ENCODE measurements at places on chromosomes 12 and 14.

- no peak for DNase-seq
These were observed 167.5 kb upstream of the SRRM4 start for GRCh38 chr12:118813778-118814357.

DNA sequence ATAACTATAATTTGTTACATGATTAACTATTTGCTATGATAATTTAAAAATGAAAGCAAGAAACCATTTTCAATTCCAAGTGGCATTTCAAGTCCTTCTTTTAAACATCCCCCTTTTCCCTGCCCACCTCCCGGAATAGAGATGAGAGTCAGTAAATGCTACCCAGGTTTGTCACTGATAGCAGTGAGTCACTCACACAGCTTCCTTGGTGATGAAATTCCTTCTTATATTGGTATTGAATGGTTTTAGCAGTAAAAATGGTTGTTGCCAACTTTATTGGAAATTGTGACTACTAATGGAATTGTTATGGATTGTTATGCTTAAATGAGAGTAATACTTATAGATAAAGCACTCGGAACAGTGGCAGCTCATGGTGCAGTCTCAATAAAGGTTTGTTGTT lies 90.5 kb downstream of the PPM1A start:
- DNase-seq = no peak

- DNase-seq = no peak
These were observed 40.8 kb downstream of the CCDC88C start for GRCh38 chr14:91376547-91377477.

DNA sequence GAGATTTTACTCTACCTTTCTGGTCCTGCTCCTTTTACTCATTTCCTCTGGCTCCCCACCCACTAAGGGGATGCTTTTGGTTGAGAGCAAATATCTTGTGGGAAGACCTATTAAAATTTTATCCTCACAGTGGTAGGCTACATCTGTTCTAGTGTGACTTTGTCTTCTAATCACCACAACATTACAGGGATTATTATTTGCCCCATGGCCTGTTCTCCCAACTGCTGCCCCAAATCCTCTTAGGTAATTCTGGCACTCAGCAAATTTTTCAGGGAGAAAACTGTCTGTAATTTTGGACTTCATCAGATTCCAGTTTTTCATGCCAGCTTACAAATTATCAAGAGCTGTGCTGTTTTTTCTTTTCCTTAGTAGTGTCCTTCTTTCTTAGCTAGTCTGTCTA lies 172.3 kb downstream of the GPHN start:
- no peak for DNase-seq

DNA sequence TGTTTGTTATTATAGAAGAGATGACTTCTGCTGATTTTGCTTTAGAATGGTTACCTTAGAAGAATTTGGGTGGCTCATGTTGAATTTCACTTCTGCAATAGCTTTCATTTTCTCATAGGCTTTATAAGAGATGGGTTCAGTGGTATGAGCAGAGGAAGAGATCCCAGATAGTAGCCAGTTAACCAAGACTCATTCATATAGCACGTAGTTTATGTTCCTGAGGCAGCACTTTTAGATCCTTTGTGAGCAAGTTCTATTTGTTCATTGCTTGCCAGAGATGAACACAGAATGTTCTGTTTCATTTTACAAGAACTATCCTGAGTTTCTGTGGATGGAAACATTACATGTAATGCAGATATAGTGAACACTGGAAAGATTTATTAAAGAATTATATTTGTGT lies 32.2 kb downstream of the RAB21 start:
- DNase-seq = no peak

GRCh38 chr14:51490205-51490604 lies 161.5 kb upstream of the FRMD6 start:
- no peak for DNase-seq

- DNase-seq = no peak
These were observed 159.3 kb downstream of the SLC25A21 start for GRCh38 chr14:37013078-37013477.

DNA sequence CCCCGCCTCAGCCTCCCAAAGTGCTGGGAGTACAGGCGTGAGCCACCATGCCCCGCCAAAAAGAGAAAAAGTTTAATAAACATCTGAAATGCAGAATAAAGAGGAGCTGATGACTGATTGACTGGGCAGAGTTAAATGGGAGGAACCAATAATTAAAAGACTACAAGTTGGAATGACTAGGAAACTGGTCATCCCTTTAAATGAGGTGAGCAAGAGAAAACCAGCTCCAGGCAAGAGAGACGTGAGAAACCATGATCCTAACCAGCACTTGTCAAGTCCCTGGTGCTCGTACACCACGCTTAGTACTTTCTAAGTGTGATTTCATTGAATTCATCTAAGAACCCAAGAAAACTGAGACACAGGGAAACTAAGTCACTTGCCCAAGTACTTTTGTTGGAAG lies 47.9 kb downstream of the MAP1LC3B2 start:
- no peak for DNase-seq

GRCh38 chr12:96240656-96241055 lies 46.5 kb downstream of the ELK3 start:
- no peak for DNase-seq

DNA sequence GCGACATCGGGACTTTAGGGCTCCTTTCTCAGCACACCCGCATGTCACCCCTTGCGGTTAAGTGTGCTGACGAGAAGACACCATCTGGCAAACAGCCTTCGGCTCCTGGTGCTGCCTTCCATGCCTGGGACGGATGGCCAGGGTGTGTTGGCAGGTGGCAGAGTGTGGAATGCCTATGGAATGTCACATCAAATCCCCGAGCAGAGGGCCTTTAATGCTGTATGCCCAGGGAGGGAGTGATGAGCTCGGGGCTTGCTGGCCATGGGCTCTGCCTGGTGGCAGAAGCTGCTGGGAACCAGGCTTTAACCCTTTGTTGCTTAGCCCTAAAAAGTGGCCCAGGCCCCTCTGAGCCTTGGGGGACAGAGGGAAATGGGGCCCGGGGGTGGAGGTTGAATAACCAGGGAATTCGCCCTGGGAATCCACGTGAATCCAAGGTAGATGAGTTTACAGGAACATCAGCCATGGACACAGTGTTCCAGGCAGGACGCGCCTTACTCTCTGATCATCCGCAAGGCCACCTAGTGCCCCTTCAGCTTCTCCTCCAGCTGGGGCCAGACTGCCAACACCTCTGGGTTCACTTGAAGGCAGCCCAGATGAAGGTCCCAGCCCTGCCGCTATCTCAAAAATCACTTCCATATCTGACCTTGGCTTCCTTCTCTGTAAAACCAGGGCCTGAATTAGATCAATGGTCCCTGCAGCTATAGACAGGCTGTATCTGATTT lies 17.4 kb downstream of the FAM181A start:
- DNase-seq = no peak

DNA sequence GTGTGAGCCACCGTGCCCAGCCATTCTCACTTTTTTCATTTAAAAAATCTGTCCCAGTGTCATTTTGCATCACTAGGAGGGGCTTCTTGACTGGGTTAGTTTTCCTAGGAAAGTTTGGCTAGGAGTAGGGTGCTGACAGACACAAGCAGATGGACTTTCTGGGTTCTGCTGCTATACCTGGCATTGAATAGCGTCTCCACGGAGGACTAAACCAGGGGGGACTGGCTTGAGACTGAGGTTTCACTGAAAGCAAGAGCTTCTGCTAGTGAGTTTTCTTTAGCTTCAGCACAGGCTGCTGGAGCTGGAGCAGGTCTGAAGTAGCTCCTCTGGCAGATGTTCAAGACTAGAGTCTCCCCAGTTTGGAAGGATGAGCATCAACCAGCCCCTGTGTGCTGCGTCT lies 1.4 kb downstream of the SLC10A1 start:
- no peak for DNase-seq

- no peak for DNase-seq
These were observed 85.2 kb upstream of the PRMT8 start for GRCh38 chr12:3405821-3406220.

DNA sequence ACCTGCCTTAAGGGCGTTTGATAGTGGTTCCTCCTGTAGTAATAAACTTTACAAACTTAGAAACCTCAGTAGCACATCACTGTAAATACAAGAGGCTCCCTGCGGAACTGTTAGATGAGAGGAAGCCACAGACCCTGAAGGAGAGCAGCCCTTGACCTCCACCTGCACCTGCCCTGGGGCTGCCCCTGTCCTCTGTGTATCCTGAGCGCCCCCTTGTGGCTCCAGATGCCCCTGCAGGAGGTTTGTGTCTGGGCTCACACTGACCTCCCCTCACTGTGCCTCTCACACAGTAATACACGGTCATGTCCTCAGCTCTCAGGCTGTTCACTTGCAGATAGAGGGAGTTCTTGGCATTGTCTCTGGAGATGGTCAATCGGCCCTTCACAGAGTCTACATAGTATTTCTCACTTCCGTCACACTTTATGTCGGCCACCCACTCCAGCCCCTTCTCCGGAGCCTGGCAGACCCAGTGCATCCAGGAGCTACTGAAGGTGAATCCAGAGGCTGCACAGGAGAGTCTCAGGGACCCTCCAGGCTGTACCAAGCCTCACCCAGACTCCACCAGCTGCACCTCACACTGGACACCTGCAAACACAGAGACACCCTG lies 1059.8 kb downstream of the TMEM121 start:
- no peak for DNase-seq

DNA sequence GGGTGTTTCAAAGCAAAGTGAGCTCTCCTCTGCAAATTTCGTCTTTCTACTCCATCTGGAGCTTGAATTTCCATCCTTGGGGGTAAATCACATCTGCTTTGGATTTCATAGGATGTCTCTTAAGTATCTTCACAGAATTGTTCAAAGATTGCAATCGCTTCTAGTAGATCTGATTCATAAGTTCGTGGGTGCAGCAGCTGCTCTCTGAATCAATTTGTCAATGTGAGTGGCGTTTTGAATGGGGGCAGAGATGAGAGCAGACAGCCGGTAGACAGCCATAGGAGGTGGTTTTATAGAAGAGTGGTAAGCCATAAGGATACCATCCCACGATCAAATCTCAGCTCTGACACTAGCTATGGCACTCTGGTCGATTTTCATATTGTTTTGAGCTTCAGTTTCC lies 146.0 kb upstream of the RPH3A start:
- no peak for DNase-seq

DNA sequence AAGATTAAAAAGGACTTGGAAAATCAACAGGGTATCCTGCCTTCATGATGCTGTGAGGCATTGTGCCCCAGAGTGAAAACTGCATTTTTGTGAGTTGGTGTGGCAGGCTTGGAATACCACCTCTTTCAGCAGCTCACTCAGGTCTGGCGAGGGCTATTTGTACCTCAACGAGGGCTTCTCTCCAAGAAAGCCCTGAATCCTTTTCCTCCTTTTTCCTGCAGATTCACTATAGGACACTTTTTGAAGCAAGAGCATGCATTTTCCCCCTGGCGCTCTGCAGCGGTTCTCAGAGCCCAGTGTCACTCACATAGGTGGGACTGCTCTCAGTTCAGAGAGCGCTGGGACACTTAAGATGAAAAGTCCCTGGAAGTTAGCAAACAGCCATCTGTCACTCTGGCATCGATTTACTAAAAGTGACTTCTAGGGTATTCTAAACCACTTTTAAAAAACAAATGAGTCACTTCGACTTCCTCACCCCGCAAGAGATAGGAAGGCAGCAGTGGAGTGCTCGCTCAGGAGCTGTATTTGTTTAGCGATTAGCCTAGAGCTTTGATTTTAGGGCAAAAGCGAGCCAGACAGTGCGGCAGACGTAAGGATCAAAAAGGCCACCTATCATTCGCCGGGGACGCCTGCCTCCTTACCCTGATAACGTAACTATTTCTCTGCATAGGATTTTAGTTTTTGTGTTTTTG lies 782 bp upstream of the LGR5 start:
- DNase-seq = no peak

- DNase-seq = no peak
These were observed 312.8 kb upstream of the FKBP4 start for GRCh38 chr12:2481951-2482350.

DNA sequence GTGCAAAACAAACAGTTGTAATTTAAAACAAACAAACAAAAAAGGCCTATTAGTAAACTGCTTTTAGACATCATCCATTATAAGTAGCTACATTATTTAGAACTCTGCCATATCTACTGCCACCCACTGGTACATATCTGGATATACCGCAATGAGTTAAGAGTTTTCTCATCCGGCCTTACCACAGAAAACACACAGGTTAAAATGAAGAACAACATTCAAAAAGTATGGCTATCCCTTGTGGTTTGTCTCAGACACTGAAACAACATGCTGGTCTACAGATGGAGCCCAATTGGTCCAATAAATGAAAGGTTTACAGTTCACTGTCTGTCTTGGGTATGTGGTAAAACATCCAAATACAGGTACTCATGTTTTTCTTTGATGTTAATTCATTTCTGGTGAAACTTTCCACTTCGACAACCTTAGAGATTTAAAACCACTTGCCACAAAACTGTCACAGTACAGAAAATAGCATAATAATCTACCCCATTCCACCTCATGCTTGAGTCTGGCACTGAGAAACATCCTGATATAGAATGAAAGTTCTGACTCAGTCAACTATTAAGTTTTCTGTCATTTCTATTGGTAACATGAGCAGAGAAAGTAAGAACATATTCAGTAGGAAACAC lies 354.3 kb downstream of the CEP128 start:
- DNase-seq = peak; percentile 12

GRCh38 chr12:5567016-5567725 lies 135.3 kb downstream of the NTF3 start:
- DNase-seq = no peak

- DNase-seq = no peak
These were observed 107.3 kb downstream of the BCL11B start for GRCh38 chr14:99164712-99165111.

GRCh38 chr12:100348657-100349454 lies 8.0 kb upstream of the SLC17A8 start:
- no peak for DNase-seq

DNA sequence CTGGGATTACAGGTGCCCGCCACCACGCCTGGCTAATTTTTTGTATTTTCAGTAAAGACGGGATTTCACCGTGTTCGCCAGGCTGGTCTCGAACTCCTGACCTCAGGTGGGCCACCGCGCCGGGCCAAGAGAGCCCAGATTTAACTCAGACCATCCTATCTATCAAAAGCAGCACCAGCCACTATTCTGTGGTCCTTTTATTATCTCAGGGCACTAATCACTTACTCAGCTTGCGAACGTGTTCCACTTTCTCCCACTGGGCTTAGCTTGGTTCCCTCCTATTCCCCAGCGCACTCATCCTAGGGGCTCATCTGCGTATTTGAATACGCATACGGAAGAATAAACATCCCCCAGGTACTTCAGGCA lies 16.2 kb upstream of the AACS start:
- no peak for DNase-seq

DNA sequence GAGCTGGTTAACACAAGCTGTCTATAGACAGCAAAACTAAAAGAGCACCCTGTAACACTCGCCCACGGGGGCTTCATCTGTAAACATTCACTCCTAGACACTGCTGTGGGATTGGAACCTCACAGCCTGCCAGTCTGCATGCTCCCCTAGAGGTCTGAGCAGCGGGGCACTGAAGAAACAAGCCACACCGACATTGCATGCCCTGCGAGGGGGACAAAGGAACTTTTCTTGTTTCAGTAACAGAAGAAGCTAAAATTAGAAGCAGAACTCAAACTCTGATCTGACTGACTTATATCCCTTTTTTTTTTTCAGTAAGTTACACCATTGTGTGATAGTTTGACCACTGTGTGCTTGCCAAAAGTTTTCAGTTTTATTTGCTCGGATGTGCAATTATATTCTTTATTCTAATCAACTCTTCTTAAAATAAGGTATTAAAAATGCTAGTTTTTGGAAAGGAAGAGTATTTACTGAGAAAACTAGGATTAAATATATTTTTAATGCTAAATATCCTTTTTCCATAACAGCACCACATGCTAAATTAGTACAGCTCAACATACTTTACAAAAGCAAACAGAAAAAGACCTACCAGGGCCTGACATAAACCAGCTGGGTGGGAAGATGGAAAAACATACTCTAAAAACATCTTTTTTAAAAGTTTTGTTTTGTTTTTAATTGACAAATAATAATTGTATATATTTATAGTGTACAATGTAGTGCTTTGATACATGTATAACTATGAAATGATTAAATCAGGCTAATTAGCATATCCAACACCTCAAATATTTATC lies 100.2 kb downstream of the EPS8 start:
- no peak for DNase-seq
